ENCODE measurements at places on chromosomes 2 and 18.

- DNase-seq, result peak; percentile 44
These were observed 106.3 kb downstream of the TTN start for GRCh38 chr2:178700922-178701342.

DNA sequence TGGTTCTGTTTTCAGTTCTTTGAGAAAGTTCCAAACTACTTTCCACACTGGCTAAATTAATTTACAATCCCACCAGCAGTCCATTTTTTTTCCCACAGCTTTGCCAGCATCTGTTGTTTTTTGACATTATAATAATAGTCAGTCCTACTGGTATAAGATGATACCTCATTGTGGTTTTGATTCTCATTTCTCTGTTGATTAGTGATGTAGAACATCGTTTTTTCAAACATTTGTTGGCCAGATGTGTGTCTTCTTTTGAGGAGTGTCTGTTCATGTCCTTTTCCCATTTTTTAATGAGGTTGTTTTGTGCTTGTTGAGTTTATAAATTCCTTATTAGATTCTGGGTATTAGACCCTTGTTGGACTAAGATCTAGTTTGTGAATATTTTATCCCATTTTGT is 376.8 kb upstream of the NT5C1B start:
- DNase-seq, result no peak

GRCh38 chr2:75284345-75284744 is 85.0 kb upstream of the TACR1 start:
- DNase-seq, result no peak

DNA sequence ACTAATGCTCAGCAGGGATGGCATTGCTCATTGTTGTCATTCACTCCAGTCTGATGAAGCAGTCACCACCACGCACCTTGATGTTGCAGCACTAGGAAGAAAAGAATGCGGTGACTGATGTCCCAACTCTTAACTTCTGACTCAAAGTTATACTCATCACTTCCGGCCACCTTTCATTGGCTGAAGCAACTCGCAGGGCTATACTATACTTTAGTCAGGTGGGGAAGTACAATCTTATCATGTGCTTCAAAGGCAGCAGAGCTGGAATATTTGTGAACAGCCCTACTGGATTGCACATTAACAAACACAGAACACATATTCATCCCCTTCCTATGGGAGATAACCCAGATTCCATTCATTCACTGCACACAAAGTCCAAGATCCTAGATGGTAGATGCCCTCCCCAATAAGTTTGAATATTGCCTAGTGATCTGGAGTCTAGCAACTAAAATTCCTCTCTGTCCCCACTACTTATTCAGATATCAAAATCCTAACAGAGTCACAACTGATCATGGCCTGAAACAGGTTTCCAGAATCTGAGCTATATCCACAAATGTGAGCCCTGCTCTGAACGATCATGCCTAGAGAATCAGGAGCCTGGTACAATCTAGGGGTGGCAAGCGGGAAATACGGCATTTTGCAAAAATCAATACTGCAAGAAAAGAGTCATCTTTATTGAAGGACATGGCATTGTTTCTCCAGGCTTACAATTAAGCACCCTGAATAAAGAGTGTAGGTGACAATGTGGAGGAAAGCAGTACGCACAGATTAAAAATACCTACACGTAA is 3.4 kb upstream of the SPATS2L start:
- no peak for DNase-seq

DNA sequence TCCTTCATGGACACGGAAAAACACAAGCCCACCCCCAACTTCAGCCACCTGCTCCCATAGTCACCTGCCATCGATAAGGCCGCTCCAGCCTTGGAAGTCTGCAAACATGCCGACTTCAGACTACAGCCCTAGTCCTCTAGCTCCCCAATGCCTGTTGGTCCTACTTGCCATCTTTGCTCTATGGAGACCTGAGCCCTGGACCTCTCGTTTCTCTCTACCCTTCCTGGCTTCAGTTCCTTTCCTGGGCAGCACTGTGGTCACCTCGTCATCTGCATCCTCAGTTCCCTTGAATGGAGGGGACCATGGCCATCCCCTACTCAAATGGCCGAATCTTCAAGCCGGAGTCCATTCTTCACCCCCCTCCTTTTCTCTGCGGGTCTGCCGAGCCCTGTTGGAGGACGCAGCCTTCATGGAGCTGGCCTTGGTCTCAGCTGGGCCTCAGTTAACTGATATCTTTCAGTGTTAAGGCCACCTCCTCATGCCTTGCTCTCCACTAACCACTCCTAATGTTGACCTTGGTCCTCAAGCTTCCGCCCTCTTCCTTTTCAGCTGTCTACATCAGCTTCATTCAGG is 47.7 kb upstream of the GBX2 start:
- no peak for DNase-seq

DNA sequence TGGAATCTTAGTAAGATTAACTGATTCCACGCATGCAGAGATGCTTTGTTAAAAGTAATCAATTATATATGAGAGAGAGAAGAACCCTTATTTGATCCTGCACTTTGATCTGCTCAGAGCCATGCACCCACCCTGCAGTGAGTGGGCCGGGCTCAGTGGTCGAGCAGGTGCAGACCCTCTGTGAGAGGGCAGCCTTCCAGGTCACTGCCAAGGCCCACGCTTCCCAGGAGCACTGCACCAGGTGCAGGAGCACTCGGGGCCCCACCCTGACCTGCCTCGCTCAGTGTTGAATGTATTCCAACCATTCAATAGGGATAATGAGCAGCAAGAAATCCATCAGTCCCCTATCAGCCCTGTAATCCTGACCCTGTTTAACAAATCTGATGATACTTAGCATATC is 126.9 kb downstream of the TMEM200C start:
- no peak for DNase-seq

DNA sequence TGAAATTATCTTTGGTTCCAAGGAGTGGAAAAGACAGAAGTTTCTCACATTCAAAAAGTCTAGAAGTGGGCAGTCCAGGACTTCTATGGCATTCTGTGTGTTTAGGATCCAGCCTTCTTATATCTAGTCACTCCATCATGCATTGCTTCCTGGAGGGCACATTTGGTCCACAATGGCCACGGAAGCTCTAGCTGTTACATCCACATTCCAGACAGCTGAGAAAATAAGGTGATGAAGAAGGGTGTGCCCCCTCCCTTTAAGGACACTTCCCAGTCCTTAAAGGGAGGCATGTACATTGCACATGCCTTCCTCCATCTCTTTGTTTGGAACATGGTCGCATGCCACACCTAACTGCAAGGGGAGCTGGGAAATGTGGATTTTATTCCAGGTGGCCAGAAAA is 59.9 kb upstream of the BZW1 start:
- no peak for DNase-seq

DNA sequence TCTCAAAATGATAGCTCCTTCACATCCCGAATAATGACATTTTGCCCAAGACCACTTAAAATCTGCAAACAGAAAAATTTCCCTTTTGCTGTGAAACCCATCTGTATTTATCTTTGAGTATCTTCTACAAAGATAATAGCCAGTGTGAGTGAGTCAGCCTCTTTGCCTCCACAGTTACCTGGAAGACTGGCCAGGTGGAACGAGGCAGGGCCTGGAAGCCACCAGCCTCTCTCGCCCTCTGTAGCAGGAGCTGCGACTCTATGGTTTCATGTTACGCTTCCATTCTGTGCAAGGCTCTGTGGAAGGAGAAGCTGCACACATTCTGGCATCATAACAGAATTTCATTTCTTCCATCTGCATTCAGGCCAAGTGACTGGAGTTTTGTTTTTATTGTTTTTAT is 9.5 kb downstream of the ELP2 start:
- DNase-seq, result no peak

GRCh38 chr2:55907686-55908085 is 15.9 kb downstream of the EFEMP1 start:
- no peak for DNase-seq

DNA sequence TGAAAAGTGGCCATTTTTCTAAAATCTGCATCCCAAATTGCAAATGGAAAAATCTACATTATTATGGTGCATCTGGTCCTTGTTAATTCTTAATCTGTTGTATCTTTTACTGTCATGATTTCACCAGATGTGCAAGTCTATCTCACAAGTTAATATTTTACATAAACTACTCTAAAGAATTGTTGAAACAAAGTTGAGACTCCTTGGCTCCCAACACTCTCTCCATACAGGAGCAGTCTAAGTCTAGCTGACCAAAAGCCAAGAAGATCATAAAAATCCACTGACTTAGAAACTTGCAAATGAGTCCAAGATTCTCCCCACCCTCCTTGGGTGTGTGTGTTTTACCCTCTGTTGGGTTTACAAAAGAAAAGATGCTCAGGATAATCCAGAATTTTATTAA is 85.1 kb downstream of the NCKAP5 start:
- DNase-seq, result no peak

DNA sequence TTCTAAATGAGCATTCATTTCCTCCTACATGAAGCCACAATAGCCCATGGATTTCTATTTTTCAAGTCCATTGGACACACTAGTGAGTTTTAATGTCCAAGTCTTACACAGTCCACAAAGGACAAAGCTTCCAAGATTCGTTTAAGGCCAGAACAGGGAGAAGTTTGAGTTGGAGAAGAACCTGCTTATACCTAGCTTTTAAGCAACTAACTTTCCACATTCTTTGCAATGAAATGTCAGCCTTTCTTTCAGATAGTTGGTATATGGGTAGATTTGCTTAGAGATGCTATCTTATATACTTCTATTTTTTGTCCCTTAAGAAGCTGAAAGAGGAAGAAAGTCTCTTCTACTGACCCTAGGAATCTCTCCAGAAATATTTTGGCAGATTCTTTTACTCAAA is 66.1 kb upstream of the NPAS2 start:
- DNase-seq, result no peak

GRCh38 chr2:66446941-66447340 is 12.0 kb downstream of the MEIS1 start:
- DNase-seq, result no peak

DNA sequence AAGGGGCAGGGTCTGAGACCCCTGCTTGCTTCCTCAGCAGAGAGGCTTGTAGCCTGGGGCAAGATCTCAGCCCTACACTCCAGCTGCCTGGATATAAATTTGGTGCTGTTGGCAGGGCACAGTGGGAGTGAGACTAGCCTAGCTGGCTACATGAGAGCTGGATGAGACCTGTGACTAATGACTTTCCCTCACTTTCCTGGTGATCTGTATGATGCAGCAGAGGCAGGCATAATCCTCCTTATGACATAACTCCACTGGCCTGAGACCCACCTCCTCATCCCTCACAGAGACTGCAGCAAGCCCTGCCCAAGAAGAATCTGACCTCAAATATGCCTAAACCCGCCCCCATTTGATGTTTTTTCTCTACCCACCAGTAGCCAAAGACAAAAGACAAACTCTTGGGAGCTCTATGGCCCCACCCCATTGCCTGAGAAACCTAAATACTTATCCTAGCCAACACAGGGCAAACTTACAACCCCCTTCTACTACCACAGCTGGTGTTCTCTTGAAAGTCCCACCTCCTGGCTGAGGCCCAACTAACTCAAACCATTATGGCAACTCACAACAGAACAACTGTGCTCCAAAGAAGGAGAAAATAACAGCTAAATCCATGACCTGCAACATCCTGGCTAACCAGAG is 102.7 kb downstream of the NR4A2 start:
- no peak for DNase-seq

DNA sequence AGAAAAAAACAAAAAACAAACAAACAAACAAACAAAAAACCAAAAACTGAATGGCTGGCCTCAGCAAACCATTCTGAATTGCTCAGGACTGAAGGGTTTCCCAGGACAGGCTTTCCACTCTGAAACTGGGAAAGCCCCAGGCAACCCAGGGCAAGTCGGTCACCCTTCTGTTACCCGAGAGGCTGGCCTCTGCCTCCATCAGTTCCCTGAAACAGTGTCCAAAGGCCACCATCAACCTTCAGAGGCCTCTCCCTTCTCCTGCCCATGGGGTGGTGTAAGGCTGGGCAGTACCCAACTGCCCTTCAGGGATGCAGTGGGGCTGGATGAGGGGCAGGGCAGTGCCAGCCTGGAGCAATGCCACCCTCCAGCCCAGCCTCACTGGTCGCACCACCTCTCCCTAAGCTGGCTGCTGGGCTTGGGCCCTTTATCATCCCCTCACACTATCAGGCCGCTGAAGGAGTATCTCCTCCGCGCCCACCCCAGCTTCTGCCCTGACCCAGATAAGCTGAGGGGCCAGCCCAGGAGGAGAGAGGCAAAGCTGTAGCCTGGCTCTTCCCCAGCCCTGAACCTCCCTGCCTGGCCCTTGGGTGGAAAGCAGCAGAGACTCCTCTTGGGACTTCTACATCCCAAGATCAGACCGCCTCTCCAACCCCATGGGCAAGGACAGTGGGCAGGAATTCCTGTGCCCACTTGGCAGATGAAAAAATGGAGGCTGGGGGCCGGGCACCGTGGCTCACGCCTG is 35.9 kb downstream of the ZFP36L2 start:
- DNase-seq, result no peak

DNA sequence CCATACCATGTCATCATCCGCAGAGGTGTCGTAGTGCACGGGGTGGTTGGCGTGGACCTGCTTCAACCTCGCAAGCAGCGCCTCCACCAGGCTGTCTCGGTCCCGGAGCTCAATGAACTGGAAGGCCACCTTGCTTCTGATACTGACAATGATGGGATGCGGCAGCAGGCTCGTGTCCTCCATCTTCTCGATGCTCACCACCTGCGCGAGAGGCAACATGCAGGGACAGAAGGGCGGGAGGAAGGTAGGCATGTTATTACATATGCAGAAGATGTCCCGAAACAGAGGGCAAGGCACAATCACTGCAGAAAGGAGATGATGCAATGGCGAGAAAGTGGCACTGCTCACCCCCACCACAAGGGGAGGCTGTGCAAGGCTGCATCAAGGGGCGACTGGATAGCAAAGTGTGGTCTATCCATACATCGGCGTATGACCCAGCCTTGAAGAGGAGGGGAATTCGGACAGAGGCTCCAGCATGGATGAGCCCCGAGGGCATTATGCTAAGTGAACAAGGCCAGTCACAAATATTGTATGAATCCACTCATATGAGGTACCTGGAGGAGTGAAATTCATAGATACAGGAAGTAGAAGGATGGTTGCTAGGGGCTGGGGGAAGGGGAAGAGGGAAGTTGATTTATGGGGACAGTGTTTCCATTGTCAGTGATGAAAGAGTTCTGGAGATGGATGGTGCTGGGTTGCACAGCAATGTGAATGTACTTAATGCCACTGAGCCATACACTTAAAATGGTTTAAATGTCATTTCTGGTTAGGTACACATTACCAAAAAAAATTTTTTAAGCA is 36.6 kb downstream of the RPL31 start:
- no peak for DNase-seq

DNA sequence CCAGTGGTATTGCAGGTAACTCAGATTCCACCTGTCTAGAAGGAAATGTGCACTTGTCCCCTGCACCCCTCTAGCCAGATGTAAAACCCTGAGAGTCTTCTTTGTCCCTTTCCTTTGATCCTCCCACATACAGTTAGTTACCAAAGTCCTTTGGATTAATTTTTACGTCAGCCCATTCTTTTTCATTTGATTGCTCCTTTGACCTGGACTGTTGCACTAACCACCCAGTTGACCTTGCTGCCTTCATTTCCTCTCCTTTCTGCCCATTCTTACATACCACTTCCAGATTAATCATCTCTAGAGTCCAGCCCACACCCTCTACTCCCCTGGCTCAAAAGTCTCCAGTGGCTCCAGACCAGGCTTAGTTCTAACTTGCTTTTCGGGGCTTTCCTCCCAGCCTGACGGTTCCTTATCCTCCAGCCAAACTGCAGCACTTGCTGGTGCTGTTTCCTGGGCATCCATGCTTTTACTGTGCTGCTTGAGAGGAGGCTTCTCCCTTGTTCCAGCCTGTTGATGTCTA is 99.3 kb downstream of the SPTBN1 start:
- no peak for DNase-seq

All from neural progenitor cell (in vitro differentiated cells).